ENCODE measurements at places on chromosomes 2 and 18.

DNA sequence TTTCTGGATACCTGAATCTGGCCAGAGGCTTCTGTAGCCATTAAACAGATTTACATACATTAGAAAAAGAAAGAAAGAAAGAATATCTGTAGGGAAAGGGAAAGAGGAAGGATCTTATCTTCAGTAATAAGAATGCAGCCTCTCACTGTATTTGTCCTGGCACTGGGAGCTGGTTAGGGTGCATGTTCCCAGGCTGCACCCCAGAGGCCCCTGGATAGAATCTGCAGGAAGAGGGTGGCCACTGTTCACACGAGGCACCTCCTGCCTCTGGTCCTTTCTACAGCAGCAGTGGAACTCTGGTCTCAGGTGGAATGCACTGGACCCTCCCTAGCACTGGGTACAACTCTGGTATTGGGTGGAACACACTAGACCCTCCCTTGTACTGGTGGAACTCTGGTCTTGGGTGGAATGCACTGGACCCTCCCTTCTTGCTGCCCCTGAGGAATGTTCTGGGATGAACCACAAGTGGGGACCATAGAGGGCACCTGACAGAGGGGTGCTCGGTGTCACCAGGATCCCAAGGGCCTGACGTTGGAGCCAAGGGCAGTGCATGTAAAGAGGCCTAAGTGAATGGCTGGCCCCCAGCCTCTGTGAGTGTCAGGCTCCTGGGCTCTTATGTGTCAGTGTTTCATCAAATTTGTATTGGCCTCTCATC, 27.4 kb upstream of the PXDN start:
- DNase-seq: no peak

DNA sequence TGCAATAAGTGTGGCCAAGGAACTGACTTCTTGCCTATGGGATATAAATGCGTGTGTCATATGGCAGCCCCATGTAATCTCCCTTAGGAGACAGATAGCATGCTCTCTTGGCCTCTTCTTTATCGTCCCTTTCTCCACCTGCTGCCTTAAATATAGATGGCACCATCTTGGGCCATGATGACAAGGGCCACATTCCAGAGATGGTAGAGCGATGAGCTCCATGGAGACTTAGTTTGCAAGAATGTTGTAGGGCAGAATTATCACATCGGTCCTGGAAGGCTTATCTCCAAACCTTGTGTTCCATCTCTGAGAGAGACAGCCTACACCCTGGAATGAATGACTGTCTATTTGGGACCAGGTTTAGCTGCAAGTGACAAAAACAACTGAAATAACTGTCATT, 536.7 kb downstream of the TNS1 start:
- no peak for DNase-seq

DNA sequence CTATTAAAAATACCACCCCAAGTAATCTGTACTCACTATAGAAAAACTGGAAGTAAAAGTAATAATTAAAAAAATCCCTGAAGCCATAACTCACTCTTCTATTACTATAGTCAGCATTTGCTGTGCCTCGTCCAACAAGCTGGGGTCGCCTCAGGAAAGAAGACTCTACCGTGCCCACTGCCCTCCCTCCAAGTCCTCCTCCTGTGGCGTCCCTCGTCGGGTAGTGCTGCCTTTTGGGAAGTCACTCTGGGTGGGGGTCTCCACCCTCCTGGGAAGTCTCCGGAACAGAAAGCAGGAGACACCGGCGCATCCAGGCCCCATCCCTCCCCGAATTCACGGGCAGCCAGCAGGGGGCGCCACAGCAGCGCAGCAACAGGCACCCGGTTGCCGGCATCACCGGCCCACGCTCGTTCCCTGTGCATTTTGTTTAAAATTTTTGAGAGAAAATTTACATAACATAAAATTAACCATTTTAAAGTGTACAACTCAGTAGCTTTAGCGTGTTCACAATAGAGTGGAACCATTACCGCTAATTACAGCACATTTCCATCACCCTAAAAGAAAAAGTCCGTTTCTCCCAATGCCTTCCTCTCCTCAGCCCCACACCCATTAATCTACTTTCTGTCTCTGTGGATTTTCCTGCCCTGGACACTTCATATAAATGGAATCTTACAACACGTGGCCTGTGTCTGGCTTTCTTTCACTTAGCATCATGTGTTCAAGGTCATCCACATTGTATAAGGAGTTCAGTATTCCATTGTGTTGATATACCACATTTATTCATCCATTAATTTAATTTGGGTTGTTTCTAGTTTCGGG, 62.2 kb downstream of the ADNP2 start:
- DNase-seq: peak; percentile 32

- no peak for DNase-seq
Measured at GRCh38 chr2:196252408-196253115, 81.2 kb upstream of the STK17B start.

- DNase-seq: no peak
Measured at GRCh38 chr2:66869076-66869475, 434.2 kb downstream of the MEIS1 start.

DNA sequence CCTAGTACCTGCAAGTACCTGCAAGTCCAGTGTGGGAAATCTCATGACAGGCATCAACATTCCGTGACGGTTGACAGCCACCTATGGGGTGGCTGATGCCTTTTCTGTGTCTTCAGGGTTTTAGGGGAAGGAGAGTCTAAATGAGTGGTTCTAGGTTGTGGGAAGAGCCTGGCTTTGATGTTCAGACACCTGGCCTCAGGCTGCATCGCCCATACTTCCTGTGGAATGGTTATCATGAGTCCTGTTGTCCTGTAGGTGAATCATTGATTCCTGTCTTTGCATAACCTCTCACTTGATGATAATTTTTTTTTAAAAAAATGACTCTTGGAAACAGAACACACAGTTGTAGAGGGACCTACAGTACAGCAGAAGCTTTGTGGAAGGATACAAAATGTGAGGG, 108.9 kb downstream of the NEDD4L start:
- DNase-seq: no peak

- DNase-seq: no peak
Measured at GRCh38 chr18:79786786-79787526, 10.8 kb upstream of the KCNG2 start.

- DNase-seq: no peak
Measured at GRCh38 chr18:24465486-24465885, 5.0 kb downstream of the HRH4 start.

All from CD8-positive, alpha-beta memory T cell (primary cell).